ENCODE measurements at places on chromosomes 4 and X.
A peak's percentile ranks its signal among the peaks of the same experiment; 100 is the strongest.

DNA sequence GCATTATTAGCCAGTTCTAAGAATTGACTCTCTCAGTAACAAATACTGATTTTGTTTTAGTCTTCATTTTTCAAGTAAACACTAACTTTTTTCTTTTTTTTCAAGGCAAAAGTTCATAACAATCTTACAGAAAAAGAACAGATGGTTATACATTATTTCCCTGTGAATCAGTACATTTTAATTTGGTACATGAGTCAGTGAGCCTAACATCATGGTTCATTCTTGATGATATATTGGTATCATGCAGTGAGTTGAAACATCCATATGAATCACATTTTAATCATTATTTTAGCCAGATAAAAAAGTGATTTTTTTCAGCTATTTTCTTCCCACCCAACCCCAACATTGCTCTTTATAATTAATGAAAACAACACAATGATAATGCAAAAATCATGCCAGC lies 184.3 kb upstream of the TACR3 start:
- DNase-seq: no peak

GRCh38 chrX:34656842-34657725 lies at the start of gene TMEM47:
TSS of gene TMEM47 (minus strand) at chrX:34657285. CDS start at chrX:34657029, 256 bp downstream.
- no peak for DNase-seq

DNA sequence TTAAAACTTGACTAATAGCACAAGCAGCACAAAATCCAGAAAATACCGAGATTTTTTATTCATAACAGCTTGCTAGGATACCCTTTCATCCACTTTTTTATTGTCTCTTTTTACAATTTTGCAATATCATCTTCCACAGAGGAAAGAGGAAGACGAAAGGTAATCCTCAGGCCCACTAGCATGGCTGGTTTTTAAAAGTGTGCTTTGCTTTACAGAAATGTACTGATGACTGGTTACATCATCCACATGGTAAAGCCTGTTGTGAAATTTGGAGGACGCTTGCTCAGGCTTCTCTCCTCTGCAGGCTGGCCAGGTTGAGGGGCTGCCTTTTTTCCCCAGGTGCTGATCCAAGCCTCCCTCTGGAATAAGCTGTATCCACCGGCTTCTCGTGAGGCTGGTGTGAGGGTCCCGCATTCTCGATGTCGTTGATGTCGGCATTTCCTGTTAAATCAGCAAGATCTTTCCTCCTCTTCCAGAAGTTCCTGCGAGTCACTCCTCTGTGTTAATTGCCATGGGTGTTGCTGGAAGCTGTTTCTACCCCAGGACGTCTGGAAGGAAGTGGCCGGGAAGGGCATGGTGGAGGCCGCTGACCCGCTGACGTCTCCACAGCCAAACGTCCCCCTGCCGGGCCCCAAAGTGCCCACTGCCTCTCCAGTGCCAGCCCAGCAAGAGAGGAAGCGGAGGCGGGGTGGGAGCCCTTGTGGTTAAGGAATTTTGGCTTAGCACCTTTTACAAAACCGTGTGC lies 5.8 kb upstream of the DGKQ start:
- no peak for DNase-seq

DNA sequence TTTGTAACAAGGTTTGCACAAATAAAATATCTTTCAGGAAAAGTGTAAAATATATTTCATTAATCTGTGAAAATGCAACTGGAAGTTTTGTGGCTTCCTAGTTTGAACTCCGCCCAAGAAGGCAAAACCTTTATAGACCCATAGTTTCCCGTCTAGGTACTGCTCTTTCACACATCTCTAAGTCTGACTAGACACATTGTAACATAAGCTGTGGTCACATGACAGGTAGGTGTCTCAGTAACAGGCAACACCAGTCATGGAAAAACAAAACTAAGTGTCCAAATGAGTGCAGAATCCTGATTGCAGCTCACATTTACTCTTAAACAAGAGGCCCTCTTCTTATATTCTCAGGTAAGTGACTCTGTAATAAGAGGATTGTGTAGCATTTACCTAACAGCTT lies 55.6 kb downstream of the SNCA start:
- no peak for DNase-seq

- DNase-seq: no peak
Measured at GRCh38 chr4:137266511-137266910, 265.8 kb downstream of the PCDH18 start.

GRCh38 chr4:110849461-110849860 lies 226.6 kb upstream of the PITX2 start:
- DNase-seq: no peak

- no peak for DNase-seq
Measured at GRCh38 chr4:173485164-173485563, 44.9 kb downstream of the HAND2 start.

GRCh38 chrX:69313617-69314290 lies 148.5 kb upstream of the PJA1 start:
- no peak for DNase-seq

GRCh38 chrX:39174772-39175417 lies 373.6 kb downstream of the MID1IP1 start:
- peak; percentile 11 for DNase-seq

- no peak for DNase-seq
Measured at GRCh38 chrX:19566359-19567222, 51.3 kb upstream of the MAP3K15 start.

DNA sequence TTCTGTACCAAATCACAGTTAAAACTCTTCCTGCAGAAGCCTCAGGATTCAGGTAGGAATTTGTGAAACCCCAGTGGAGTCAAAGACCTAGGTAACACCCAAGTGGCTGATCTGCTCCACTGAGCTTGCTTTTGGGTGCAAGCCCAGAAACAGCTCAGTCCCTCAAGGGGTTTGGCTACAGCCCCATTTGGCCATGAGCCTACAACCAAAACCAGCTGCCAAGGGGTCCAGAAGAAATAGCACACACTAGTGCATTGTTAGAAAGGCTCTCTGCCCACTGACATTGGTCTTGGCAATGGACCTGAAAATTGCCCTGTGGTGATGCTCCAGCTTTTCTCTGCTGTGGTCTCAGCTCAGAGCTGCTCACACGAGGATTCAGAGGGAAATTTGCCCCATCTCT lies 577.4 kb upstream of the INTU start:
- no peak for DNase-seq

GRCh38 chrX:54980334-54980733 lies 13.7 kb downstream of the PFKFB1 start:
- no peak for DNase-seq

GRCh38 chrX:52280812-52281211 lies 88.0 kb upstream of the XAGE2 start:
- no peak for DNase-seq

- no peak for DNase-seq
Measured at GRCh38 chr4:121199742-121200561, 35.8 kb upstream of the TNIP3 start.

- no peak for DNase-seq
Measured at GRCh38 chrX:23954396-23954795, 46.6 kb downstream of the CXorf58 start.

DNA sequence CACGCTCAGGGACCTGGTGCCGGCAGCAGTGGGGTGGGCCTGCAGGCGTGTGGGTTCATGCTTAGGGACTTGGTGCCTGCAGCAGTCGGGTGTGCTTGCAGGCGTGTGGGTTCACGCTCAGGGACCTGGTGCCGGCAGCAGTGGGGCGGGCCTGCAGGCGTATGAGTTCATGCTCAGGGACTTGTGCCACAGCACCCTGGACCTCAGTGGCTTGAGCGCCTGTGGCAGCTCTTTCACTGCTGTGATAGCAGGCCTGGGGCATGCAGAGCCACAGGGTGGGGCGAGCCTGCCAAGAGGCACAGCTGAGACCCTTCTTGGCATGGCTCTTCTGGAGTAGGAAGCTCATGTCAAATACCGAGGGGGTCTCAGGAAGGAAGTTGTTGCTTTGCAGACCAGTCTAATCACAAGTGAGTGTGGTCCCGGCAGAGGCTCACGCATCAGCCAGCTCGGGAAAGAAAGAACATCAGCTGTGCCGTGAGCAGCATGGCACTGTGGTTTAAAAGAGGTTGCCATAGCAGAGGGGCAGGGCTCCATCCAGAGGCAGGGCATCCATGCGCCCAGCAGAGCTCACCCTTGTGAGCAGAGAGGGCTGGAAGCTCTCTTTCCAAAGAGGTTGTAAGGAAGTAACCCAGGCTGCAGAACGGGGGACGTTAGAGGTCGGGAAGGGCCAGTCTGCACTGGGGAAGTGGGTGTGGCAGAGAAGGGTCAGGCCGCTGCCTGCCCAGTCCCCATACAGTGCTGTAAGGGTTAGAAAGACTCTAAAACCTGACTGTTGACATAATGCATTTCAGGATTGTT lies 21.1 kb downstream of the PIGG start:
- no peak for DNase-seq

GRCh38 chr4:40421839-40422708 lies 86.9 kb downstream of the CHRNA9 start:
- DNase-seq: no peak

GRCh38 chr4:14345356-14345775 lies 656.9 kb upstream of the CPEB2 start:
- no peak for DNase-seq
